SK-N-SH treated with all-trans-retinoic acid at 6 μM for 48 hours (cell line): ENCODE measurements at places on chromosomes 1 and 21.

DNA sequence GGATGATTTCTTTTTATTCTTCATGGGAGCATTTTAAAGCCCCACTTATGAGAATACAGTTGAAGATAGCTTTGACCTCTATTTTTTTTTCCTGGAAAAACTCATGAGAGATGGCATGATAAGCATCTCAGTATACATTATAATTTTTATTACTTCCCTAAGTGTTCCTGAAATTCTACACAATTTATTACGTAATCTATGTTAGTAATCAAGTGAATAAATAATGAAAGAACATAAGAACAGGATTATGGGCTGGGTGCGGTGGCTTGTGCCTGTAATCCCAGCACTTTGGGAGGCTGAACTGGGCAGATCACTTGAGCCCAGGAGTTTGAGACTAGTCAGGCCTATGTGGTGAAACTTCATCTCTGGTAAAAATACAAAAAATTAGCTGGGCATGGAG, 13.2 kb upstream of the PRKAA2 start:
- no peak for ATAC-seq

- ATAC-seq = no peak
These were observed 184.5 kb upstream of the KAZN start for GRCh38 chr1:14413819-14414490.

- no peak for ATAC-seq
These were observed 4.9 kb upstream of the BEST4 start for GRCh38 chr1:44792736-44793502.

DNA sequence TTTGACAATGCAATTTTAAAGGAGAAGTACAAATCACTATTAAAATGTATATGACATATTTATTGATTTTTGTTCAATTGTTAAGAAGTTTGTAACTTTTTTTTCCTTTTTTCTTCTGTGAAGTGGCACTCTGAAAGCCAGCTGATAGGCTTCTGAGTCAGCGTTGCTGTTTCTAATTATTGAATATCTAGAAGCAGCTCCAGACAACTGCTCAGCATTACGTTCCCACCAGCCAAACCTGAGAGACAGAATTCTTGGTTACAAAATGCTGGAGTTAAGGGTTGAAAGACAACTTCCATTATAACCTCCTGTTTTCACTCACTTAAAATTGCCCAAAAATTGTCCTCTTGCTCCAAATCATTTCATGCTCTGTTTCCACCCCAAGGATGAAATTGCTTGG, 31.4 kb upstream of the LMX1A start:
- no peak for ATAC-seq
